ENCODE measurements at places on chromosomes 5 and 9.

DNA sequence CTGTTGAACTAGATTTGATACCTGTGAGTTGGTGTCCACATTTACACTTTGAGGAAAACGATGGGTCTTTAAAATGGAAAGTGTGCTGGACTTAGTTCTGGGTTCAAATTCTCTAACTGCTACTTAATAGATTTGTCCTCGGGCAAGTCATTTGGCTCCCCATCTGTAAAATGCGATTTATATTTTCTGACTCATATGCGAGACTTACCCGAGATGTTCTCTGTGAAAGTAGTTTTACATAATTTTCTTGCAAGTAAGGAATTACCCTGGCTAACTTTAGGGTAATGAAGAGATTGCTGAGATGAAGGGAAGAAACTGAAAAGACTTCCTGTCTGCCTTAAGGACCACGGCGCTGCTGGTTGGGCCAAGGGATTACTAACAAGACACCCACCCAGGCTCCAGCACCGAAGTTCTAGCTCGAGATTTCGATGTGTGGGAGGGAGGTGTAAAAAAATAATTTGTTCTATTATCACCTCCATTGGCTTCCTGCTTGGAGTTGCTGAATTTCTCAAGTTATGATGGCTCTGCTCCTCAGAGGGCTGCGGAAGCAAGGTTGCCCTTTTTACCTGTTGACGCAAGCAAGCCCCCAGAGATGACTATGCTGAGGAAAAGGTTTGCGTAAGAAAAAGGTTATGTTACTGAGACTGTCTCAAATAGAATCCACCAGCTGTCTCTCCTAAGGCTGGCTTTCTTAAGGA lies 24.1 kb downstream of the PCSK1 start:
- DNase-seq, result no peak

DNA sequence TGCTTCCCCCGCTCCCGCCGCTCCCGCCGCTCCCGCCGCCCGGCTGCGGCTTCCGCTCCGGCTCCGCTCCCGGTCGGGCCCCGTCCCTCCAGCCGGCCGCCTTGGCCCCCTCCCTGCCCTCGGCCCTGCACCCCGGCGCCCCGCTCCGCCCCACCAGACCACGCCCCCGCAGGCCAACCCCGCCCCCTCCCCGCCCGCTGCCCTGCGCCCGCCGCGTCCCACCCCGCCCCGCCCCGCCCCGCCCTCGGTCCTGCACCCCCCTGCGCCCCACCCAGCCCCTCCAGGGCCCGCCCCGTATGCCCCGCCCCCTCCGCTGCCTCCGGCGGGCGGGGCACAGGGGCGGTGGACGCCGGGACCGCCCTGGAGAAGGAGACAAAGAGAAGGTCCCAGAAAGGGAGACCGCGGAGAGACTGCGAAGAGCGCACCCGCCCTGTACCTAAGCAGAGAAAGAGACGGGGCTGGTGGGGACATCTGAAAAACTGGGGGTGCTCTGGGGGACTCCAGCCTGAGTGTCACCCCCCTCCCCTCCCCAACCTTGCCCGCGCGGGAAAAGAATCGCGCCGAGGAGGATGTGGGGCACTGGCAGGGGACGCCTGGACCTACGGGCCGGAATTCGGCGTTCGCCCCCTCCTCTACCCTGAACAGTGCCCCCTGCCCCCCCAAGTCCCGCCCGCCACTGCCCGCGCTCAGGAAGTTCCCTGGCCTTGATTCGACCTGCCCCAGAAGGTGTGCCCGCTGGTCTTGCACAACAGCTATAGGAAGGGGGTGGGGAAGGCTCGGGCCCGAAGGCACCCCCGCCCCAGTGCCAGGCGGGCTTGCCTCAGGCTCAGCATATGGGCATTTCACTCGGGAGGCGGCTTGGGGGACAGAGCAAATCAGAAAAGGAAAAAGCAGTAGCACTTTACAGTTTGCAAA lies 42.8 kb upstream of the STXBP1 start:
- peak; percentile 86 for DNase-seq

DNA sequence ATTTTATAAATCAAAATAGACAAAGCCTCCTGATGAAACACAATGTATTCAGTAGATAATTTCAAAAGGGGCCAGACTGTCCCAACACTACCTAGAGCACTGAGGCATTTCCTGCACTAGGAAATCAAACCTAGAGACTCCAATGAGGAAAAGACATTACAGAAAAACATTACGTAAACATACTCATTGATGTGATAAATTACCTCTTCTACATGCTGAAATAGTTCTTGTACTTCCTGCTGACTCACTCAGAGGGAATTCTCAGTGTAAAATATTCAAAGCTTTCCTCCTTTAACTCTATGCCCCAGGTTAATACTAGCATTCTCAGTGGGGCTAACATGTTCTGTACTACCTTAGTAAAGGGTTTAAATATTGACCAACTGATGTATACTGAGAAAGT lies 178.0 kb downstream of the ESM1 start:
- DNase-seq, result no peak

DNA sequence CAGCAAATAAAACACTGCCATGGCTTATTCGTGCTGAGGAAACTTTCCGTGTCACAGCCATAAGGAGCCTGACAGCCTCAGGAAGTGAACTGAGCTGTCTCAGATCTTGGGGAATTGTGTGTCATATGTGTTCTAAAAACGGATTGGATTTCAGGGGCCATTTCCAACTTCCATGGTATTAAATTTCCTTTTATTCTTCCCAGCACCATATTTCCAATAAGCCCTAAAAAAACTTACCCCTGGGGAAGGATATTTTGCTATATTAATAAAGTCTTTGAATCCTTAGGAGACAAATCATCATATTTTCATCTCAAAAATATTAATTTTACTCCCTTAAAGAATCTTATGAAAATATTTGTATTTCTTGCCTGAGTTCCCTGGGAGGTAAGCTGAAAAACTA lies 93.9 kb downstream of the LHFPL2 start:
- no peak for DNase-seq
